RPMI7951 (cell line): ENCODE measurements at places on chromosomes 6 and 20. TPM values are rescaled to one million over a fixed set of nuclear protein-coding genes. Genes with fewer than 3 reads are reported as not detected.

DNA sequence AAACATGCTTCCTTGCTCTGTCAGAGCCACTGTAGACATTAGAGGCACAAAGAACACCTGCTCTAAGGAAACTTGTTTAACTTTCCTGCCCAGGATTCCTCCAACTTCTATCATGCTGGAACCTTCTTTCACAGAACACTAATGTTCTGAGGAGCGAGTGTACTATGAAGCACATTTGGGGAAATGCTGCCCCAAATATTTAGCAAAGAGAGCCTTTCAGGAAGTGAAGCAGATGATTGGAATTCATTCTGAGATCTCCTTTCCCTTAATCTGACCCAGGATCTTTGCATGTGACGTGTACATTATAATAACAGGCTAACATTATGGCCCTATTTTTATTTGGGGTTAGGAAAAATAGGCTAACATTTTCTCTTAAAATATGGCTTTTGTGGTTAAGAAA lies 21.0 kb upstream of the FYN start:
- peak; percentile 43 for DNase-seq

DNA sequence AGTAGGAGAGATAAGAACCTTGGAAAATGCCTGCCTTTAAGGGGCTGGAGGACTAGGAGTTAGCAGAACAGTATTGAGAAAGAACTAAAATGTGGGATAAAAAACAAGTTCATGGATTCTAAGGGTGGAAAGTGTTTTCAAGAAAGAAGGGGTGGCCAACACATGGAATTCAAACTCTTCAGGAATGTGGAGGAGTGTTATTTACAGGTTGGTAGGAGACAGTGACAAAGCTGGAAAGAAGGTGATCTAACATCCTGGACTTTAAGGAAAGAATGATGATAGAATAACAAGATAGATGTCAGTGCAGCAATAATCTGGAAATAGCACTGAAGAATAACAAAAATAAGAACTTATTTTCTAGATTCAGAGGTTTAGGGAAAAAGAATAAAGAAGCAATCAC lies 54.0 kb upstream of the TNFRSF21 start:
- no peak for DNase-seq

DNA sequence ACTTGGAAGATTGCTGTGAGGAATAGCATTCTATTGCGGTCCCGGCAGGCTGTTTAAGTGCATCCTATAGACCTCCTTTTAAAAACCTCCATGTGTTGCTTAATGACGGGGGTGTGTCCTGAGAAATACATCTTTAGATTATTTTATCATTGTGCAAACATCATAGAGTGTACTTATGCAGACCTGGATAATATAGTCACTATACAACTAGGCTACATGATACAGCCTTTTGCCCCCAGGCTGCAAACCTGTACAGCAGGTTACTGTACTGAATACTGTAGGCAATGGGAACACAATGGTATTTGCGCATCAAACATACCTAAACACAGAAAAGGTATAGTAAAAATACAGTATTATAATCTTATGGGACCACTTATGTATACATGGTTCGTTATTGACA lies 175.6 kb downstream of the RNF144B start:
- DNase-seq, result no peak

GRCh38 chr6:43246301-43247113 lies 3.2 kb downstream of the TTBK1 start:
- DNase-seq, result peak; percentile 44

- no peak for DNase-seq
Measured at GRCh38 chr6:24053057-24053456, 73.0 kb upstream of the NRSN1 start.

DNA sequence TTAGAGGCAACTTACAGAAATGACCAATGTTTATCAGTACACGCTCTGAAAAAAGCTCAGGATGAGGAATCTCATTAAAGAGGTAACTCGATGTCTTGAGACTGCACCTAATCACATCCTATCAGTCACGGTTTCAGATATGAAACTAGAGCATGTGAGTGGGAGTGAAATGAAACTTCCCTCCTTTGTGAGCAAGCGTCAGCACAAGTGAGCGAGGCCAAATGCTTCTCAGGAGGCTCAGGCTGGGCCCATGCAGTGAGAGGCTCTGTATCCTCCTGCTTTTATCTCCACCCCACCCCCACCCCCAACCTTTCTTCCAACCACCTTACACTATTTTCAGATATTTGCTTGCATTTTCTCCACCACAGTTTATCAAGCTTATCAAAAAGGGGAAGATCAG lies 140.8 kb upstream of the RIMS1 start:
- no peak for DNase-seq

- no peak for DNase-seq
Measured at GRCh38 chr6:99875068-99875467, 119.0 kb downstream of the MCHR2 start.

- no peak for DNase-seq
Measured at GRCh38 chr20:32777177-32777956, 15.2 kb downstream of the DNMT3B start.

- peak; percentile 95 for DNase-seq
Measured at GRCh38 chr20:57040924-57041323, 225.5 kb downstream of the BMP7 start.

DNA sequence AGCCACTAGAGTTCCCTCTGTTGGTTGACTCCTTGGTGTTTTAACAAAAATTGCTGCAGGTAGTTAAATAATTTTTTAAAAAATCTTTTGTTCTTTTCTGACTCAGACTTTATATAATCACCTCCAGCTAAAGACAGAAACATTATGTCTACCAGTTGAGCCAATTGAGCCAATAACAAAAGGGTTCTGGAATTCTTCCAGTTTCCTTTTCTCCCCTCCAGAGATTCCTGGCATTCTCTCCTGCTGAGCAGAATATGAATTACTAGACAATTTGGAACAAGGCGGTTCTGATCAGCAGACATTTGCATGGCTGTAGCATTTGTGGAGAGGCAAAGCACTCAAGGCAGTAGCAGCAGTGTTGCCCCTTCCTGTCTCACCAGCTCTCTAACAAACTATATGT lies 144.0 kb upstream of the SLC35B3 start:
- DNase-seq, result no peak

GRCh38 chr6:33577106-33577535 lies 3.0 kb downstream of the BAK1 start:
- DNase-seq, result no peak

DNA sequence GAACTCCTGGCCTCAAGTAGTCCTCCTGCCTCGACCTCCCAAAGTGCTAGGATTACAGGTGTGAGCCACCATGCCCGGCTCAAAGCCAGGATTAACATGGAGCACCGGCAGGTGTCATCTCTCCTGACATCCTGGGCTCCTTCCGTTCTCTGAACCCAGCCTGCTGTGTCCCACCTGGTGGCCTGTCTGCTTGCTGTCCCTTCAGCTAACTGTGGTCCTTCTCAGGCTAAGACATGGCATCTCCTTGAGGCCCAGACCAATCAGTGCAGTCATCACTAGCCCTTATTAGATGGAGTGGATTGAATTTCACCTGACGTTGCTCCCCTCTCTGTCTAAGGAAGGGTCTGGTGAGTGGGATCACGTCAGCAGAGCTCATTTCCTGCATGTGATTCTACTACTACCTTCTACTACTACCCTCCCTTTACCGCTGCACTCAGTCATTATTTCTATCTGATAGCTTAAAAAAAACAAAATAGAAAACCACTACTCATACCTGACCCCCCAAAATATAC lies 28.0 kb upstream of the SYNJ2 start:
- DNase-seq, result peak; percentile 21

DNA sequence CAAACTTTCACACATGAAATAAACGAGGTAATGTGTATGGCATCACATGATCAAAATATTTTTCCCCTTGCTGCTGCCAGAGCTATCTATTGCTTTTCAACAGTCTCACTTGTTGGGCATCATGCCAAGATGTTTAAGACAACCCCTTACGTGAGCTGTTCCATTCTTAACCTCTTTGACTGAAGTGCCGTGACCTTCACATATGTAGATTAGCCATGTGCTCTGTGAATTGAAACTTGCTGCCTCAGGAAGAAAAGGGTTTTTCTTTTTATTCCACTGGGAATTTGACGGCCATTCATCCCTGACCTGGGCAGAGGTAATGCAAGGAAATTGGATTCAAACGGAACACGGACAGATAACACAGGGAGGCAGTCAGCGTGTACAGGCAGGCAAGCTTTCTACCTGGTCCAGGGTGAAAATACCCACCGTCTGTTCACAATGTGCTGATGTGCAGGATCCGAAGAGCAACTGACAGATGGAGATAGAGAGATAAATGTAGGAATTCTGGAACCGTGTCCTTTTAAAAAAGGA lies 14.2 kb downstream of the ARID1B start:
- peak; percentile 35 for DNase-seq

DNA sequence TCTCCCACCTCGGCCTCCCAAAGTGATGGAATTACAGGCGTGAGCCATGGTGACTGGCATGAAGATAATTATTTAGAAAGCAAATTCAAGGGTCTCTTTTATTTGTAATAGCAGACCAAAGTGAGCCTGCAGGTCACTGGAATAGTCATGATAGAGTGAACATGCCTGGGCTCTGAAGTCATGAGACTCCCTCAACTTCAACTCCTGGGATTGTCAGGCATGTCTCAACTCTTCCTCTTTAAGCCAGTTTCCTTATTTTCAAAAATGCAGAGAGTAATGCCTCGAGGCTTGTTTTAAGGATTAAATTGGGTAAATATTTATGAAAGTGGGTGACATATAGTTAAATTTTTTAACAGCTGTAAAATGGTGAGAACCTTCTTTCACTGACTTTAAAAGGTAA lies 22.7 kb upstream of the HECA start:
- no peak for DNase-seq

GRCh38 chr20:22339091-22339881 lies 245.1 kb downstream of the FOXA2 start:
- DNase-seq, result peak; percentile 70

DNA sequence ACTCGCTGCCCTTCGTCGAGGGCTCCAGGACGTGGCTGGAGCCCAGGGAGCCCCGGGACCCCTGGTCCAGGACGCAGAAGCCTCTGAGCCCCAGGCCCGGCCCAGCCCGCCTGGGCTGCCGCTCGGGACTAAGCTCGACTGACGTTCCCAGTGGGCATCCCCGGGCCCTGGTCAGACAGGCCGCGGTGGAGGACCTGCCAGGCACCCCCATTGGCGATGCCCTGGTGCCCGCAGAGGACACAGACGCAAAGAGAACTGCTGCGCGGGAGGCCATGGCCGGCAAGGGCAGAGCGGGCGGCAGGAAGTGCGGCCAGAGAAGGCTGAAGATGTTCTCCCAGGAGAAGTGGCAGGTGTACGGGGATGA lies 28.9 kb downstream of the ZNF831 start:
- no peak for DNase-seq

DNA sequence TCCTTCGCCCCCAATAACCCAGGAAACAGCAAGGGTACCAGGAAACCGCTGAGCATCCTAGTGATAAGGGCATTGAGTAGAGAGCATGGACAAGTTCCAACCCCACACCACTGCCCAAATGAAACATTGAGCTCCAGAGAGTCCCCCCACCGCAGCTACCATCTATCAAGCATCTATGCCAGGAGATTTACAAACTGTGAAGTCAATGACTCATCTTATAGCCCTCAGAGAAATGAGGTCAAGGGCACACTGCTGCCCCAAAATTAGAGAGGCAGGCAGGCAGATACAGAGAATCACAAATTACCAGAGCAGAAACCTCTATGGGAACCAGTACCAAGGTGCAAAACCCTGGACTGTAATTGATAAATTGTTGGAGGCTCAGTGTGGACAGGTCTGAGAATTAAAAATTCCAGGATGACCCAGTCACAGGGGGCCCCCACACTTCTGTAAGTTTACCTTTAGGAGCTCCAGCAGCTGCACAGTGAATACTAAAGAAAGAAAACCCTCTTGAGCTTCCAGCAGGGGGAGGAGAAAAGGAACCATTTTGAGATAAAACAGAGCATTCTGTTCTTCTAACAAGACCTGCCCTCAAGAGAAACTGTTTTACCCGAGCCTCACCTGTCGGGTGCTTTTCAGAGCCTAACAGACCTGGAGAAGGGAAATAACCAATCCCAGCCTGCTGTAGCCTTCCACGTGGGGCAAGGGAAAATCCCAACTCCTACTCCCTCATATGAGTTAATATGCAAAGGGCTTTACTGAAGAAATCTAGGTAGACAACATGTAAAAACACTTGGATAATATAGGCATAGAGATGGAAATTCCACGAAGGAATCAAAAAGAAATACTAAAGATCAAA lies 118.0 kb upstream of the ARID1B start:
- DNase-seq, result peak; percentile 45

GRCh38 chr6:44641344-44642031 lies 254.0 kb downstream of the CDC5L start:
- peak; percentile 67 for DNase-seq

- no peak for DNase-seq
Measured at GRCh38 chr20:59790346-59790745, 143.1 kb downstream of the SYCP2 start.

- peak; percentile 97 for DNase-seq
Measured at GRCh38 chr20:57080796-57081195, 185.6 kb downstream of the BMP7 start.

GRCh38 chr6:7805078-7805849 lies 79.4 kb downstream of the BMP6 start:
- no peak for DNase-seq

DNA sequence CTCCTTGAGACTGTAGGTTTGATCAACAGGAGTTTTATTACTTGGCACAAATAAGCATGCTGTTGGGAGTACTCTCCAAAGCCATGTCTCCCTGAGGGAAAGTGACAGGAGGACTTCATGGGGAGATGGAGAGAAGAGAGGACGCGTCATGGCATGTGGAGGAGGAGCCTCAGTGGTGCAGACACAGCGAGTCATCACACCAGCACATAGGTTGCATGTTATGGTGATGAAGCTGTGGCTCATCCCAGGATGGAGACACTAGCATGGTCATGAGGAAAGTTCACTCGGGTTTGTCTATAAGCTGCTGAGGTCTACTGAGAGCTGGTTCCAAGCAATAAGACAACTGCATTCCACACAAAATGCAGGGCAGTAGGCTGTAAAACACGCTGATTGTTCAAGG lies 13.2 kb upstream of the SSTR4 start:
- peak; percentile 49 for DNase-seq

FAM217A gene
- total RNA-seq, result not detected in 2 replicates

RCAN2 gene
- total RNA-seq, result 0.48 and 0.49 TPM in 2 replicates

GPX5 gene
- not detected in 2 replicates for total RNA-seq

STK38 gene
- 22.3 and 25.7 TPM in 2 replicates for total RNA-seq

MOXD1 gene
- total RNA-seq, result 96.5 and 109 TPM in 2 replicates

OR2B6 gene
- not detected in 2 replicates for total RNA-seq

PTP4A1 gene
- total RNA-seq, result 10.1 and 15.1 TPM in 2 replicates

SEMG1 gene
- total RNA-seq, result not detected in 2 replicates

MYT1 gene
- not detected in 2 replicates for total RNA-seq

DLK2 gene
- total RNA-seq, result 0.60 and 1.5 TPM in 2 replicates

TREML2 gene
- not detected in 2 replicates for total RNA-seq

VIP gene
- not detected in 2 replicates for total RNA-seq

SIRPB1 gene
- total RNA-seq, result 15.6 and 22.1 TPM in 2 replicates
